AG04450 (cell line): ENCODE measurements at places on chromosomes 3 and 15.

GRCh38 chr3:29696311-29696710, 415.4 kb downstream of the RBMS3 start:
- DNase-seq: no peak

GRCh38 chr3:188659449-188660090, 505.6 kb downstream of the LPP start:
- DNase-seq: no peak

GRCh38 chr3:115194476-115194875, 47.4 kb upstream of the ZBTB20 start:
- no peak for DNase-seq

- DNase-seq: no peak
Observed at GRCh38 chr3:25468866-25469319, 40.8 kb downstream of the RARB start.

DNA sequence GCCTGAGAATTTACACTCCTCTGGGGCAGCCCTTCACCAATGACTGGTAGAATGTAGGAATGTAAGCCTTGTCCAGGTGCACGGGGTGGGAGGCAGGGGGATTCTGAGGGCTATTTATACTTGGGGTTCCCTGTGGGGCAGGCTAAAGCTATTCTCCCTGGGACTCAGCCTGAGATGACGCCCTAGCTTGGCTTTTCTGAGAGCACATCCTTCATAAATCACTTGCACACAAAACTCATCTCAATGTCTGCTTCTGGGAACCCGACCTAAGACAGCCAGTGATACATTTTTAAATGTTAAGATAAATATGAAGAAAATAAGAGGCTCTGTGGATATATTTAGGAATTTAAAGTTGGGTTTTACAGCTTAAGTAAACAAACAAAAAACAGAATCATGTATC, 16.6 kb downstream of the TMEM158 start:
- DNase-seq: no peak

GRCh38 chr3:143951351-143951971, 20.2 kb upstream of the DIPK2A start:
- no peak for DNase-seq

DNA sequence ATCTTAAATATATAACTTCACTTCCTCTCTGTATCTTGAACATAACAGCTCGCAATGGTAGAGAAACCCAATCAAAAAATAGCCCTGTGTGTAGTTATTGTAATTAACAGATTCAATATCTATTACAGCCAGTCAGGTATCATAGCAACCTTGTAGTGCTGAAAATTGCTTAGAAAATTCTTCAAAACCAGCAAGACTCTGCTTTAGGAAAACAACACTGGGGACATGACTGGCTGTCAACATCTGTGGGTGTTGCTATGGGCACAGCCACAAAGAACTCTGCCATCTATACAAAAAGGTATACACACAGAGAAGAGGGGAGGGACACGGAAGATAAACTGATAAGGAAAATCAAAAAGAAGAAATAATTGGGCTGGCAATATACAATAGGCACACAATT, 101.2 kb downstream of the WDR72 start:
- no peak for DNase-seq

GRCh38 chr15:90585863-90586262, 56.1 kb downstream of the CRTC3 start:
- DNase-seq: no peak

DNA sequence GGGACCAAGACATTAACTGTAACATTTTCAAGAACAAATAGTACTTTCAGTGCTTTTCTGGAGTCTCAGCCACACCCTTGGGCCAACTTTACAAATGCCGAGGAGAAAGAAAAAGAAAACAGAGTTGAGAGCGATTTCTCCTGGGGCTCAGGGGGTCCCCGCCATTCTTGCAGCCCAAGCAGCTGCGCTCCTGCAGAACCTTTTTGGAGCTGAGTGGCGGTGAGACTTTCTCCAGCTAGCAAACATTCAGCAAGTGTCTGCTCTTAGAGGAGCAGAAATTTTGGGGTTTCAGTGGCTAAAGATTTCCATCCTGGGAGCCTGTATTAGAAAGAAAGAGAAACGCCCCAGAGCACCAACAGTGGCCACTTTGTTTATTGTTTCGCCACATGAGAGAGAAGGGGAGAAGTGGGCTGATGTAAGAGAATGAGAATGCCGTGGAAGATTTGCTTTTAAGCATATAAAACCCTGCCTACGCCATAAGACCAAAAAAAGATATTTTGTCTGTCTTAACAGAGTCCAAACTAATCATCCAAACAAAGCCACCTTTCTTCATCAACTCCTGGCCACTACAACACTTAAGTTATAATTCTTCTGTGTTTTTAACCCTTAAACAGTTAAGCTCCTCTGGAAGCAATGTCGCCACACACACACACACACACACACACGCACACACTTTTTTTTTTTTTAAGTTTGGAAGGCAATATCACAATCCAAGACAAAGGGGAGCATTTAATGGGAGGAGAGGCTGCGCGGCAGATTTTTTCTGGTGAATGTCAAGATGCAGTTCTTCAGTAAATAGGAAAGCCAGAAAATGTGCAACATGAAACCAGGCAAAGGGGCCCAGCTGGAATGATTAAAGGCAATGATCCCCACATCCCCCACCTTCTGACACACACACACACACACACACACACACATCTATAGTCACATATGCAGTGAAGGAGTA, 19.2 kb downstream of the EID1 start:
- DNase-seq: peak; percentile 48

GRCh38 chr3:75192146-75192616, 471.9 kb upstream of the FRG2C start:
- no peak for DNase-seq

GRCh38 chr3:163563485-163563884, 1514.8 kb downstream of the SI start:
- DNase-seq: no peak

DNA sequence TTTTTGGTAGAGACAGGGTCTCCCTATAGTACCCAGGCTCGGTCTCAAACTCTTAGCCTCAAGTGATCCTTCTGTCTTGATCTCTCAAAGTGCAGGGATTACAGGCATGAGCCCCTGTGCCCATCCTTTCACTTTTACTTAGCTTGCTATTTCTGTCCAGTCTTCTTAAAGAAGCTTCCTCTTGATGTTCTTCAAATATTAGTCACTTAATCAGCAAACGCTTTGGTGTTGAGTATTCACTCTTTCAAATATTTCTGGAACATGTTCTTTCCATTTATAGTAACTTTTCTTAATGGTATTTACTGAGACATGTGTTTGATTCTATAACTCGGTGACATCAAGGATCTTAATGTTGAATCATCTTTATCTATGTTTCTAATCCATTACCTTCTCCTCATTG, 122.1 kb downstream of the CNTN6 start:
- no peak for DNase-seq

DNA sequence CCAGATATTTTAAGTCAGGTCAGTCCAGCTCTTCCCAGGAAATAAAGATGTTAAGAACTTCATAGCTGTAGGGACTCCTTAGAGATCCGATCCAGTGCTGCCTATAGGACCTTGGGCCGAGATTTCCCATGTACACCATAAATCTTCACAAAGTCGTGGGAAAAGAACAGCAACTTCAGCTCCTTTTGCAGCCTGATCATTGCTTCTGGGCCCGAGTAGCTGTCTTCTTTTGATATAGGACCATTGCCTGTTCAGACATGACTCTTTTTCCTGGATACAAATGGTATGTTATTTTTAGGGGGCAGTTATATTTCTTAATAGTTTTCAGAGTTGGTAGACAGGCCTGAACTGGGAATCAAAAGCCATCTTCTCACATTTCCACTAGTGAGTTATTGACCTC, 20.5 kb downstream of the IL1RAP start:
- DNase-seq: no peak
